Thymus (tissue), 14 donors: ENCODE measurements at places on chromosomes 7 and 10.

DNA sequence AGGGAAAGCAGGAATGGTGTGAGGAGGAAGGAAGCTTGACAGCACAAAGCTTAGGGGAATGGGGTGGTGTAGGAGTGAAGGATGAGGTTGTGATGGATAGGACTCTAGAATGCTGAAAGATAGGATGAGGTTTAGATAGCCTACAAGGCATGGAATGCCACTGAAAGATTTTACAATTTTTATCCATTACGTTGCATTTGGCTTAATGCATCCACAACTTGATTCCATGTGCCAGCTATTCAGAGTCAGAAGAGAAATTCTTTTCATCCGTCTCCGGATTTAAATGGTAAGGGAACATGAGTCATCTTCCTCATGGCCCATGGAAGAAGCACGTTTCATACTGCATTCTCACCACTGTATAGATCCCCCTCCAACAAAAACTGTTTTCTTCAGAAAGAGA lies 212.4 kb upstream of the BMPER start:
- no peaks in the 10 kb centered on the region for H3K27me3 ChIP-seq
- H3K27ac ChIP-seq = no peak overlapping the region
- H3K36me3 ChIP-seq = no peaks in the 10 kb centered on the region
- H3K4me3 ChIP-seq = no peak overlapping the region

DNA sequence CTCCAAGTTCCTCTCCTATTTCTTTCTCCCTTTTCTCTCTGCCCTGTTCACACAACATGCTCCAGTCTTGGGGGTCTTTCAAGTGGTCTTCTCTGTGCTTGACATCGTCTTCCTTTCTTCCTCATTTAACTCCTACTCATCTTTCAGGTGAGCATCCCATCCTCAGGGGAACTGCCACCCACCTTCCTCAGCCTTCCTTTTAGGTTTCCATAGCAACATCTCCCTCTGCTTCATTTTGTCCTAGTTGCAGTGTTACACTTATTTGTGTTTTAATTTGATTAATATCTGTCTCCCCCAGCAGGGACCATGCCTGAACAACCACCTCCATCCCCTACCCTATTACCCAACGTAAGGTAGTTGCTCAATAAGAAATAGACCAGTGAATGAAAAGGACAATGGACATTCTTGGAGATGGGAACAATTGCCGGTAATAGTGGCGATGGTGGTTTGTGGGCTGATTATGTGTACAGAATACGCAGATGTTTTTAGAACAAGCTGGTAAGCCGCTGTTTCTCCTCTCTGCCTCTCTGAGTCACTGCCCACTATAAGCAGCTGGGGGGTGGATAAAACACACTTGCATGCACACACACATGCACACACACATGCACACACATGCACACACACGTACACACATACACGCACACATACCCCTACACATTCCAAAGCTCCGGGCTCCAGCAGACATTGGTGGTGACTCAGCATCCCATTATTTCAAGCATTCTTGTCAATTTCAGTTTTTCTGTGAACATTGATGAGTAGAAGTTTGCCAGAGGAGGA lies 251.6 kb downstream of the GATA3 start:
- H3K27ac ChIP-seq = no peak overlapping the region
- no peak overlapping the region for H3K4me3 ChIP-seq
- H3K36me3 ChIP-seq = no peaks in the 10 kb centered on the region
- H3K4me1 ChIP-seq = peaks cover 8% of the 10 kb centered on the region

GRCh38 chr7:2687881-2688318 lies at the start of gene AMZ1:
TSS of gene AMZ1 (plus strand) at chr7:2688202. CDS start at chr7:2700452, 12,250 bp downstream.
- no peak for DNase-seq
- no peak within 1 kb of the TSS for H3K4me3 ChIP-seq
- H3K4me1 ChIP-seq = peaks cover 10% of the 10 kb centered on the region
- H3K36me3 ChIP-seq = no peaks in the 10 kb centered on the region

- no peaks in the 10 kb centered on the region for H3K4me1 ChIP-seq
- H3K27ac ChIP-seq = no peak overlapping the region
- H3K4me3 ChIP-seq = no peak overlapping the region
- H3K27me3 ChIP-seq = peaks cover 52% of the 10 kb centered on the region
- H3K36me3 ChIP-seq = no peaks in the 10 kb centered on the region
Observed at GRCh38 chr7:151178236-151178635, 8.8 kb downstream of the ASB10 start.

- no peaks in the 10 kb centered on the region for H3K36me3 ChIP-seq
- no peaks in the 10 kb centered on the region for H3K4me1 ChIP-seq
- H3K27ac ChIP-seq = no peak overlapping the region
Observed at GRCh38 chr7:28192786-28193585, 12.4 kb upstream of the JAZF1 start.

DNA sequence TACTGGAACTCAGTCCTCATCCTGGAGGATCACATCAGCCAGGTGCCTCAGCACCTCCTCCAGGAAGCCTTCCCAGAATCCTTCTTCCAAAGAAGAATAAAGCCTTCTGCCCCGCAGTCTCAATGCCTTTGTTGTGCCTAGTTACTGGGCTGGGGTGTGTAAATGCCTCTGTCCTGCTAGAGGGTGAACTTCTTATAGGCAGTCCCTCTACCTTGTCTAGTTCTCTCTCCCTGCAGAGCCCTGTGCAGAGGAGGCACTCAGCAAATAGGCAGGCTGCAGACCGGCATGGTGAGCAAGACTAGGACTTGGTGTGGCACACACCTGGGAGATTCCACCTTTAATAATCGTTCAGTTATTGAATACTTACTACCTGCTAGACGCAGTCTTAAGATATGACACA lies 104.7 kb upstream of the PCBD1 start:
- H3K36me3 ChIP-seq = no peaks in the 10 kb centered on the region
- H3K4me1 ChIP-seq = no peaks in the 10 kb centered on the region
- no peak overlapping the region for H3K27ac ChIP-seq
- H3K4me3 ChIP-seq = no peak overlapping the region
- H3K27me3 ChIP-seq = no peaks in the 10 kb centered on the region

DNA sequence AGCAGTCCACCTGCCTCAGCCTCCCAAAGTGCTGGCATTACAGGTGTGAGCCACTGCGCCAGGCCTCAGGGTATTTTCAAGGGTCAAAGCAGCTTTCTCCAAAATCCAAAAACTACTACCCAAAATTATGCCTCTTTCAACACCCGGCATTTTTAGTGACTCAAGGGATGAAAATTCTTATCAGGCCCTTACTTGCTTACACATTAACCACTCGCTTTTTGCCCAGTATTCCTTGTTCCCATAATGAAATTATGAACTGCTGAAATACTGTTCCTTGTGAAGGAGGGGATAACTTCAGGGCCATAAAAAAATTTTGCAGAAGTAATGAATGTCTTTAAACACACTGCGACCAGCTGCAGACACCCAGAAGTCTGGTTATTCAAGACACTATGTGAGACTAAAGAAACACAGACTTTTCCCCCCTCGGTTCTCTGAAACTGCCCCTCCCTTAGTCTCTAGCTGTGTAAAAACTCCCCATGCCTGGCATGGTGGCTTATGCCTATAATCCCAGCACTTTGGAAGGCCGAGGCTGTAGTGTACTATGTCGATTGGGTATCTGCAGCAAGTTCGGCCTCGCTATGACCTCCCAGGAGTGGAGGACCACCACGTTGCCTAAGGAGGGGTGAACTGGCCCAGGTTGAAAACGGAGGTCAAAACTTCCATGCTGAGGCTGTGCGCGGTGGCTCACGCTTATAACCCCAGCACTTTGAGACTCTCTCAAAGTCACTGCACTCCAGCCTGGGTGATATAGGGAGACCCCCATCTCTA lies 12.0 kb downstream of the FXYD4 start:
- H3K36me3 ChIP-seq = peaks cover 43% of the 10 kb centered on the region
- no peaks in the 10 kb centered on the region for H3K27me3 ChIP-seq
- DNase-seq = no peak
- H3K4me1 ChIP-seq = no peaks in the 10 kb centered on the region

- no peak for DNase-seq
- no peaks in the 10 kb centered on the region for H3K27me3 ChIP-seq
- no peak overlapping the region for H3K27ac ChIP-seq
- no peaks in the 10 kb centered on the region for H3K36me3 ChIP-seq
Observed at GRCh38 chr7:2804227-2804763, 39.8 kb downstream of the GNA12 start.

DNA sequence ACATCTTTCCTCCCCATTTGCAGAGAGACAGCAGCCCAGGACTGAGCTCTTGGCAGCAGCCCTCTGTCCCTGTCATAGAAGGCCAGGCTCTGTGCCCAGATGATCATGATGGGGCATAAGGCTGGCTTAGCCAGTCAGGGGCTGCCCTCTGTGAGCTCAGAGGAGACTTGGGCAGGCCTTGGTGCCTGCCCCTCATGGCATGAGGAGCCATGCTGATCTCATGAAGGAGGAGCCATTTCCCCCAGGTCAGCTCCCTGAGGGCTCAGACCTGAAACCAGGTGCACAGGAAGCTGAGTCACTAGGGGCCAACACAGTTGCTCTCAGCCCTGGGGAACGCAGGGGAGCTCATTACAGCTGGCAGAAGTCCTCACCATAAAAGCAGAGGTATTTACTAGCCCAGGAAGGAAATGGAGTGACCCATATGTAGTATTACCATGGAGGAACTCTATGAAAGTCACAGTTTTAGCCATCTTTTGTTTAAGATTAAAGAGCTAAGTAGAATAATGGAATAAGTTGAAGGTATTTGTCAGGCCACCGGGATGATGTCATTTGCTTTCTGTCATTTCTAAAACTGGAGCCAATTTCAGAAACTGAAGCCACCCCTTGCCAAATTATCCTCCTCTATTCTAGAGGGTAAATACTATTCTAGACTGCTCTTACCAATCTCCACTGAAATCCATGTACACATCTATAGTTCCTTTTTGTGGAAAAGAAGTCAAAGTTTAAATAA lies 362.4 kb upstream of the ZNF32 start:
- no peak overlapping the region for H3K27ac ChIP-seq
- no peaks in the 10 kb centered on the region for H3K4me1 ChIP-seq
- H3K4me3 ChIP-seq = no peak overlapping the region
- H3K36me3 ChIP-seq = no peaks in the 10 kb centered on the region
- DNase-seq = no peak

GRCh38 chr10:24091256-24091655 lies 117.7 kb upstream of the KIAA1217 start:
- H3K36me3 ChIP-seq = no peaks in the 10 kb centered on the region
- H3K4me3 ChIP-seq = no peak overlapping the region
- no peaks in the 10 kb centered on the region for H3K27me3 ChIP-seq
- H3K4me1 ChIP-seq = no peaks in the 10 kb centered on the region
- DNase-seq = no peak
- no peak overlapping the region for H3K27ac ChIP-seq

GRCh38 chr10:18005445-18005780 lies 53.7 kb downstream of the SLC39A12 start:
- H3K27ac ChIP-seq = no peak overlapping the region
- H3K36me3 ChIP-seq = no peaks in the 10 kb centered on the region
- H3K27me3 ChIP-seq = no peaks in the 10 kb centered on the region
- H3K4me1 ChIP-seq = no peaks in the 10 kb centered on the region
- DNase-seq = no peak

- H3K36me3 ChIP-seq = peaks cover 3% of the 10 kb centered on the region
- no peak for DNase-seq
- H3K4me1 ChIP-seq = no peaks in the 10 kb centered on the region
- no peak overlapping the region for H3K4me3 ChIP-seq
- no peak overlapping the region for H3K27ac ChIP-seq
Observed at GRCh38 chr10:120891365-120891764, 40.2 kb downstream of the WDR11 start.

GRCh38 chr7:134211817-134212216 lies 84.7 kb downstream of the LRGUK start:
- no peak overlapping the region for H3K27ac ChIP-seq
- no peak for DNase-seq
- H3K4me3 ChIP-seq = no peak overlapping the region
- H3K27me3 ChIP-seq = no peaks in the 10 kb centered on the region

DNA sequence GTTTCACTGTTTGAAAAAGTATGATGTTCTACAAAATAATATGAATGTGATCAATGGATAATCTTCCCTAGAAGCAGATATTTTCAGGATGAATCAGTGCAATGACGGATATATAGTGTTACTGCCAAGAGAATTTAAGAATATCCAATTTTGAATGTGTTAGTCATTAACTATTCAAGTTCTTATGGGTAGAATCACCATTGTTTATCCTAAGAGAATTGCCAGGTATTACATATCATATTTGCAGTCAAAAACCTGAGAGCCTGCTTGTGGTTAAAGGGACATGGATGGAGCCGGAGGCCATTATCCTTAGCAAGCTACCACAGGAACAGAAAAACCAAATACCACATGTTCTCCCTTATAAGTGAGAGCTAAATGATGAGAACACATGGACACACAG lies 26.9 kb downstream of the AHR start:
- DNase-seq = no peak
- no peaks in the 10 kb centered on the region for H3K4me1 ChIP-seq
- H3K27me3 ChIP-seq = no peaks in the 10 kb centered on the region
- no peak overlapping the region for H3K4me3 ChIP-seq
- no peaks in the 10 kb centered on the region for H3K36me3 ChIP-seq

- no peaks in the 10 kb centered on the region for H3K36me3 ChIP-seq
- H3K4me1 ChIP-seq = no peaks in the 10 kb centered on the region
- no peak overlapping the region for H3K4me3 ChIP-seq
- DNase-seq = no peak
Observed at GRCh38 chr10:114326795-114327194, 77.5 kb downstream of the AFAP1L2 start.

- no peaks in the 10 kb centered on the region for H3K4me1 ChIP-seq
- no peak overlapping the region for H3K27ac ChIP-seq
- no peak overlapping the region for H3K4me3 ChIP-seq
- no peaks in the 10 kb centered on the region for H3K36me3 ChIP-seq
- H3K27me3 ChIP-seq = no peaks in the 10 kb centered on the region
Observed at GRCh38 chr7:50588937-50589336, 23.7 kb upstream of the DDC start.

DNA sequence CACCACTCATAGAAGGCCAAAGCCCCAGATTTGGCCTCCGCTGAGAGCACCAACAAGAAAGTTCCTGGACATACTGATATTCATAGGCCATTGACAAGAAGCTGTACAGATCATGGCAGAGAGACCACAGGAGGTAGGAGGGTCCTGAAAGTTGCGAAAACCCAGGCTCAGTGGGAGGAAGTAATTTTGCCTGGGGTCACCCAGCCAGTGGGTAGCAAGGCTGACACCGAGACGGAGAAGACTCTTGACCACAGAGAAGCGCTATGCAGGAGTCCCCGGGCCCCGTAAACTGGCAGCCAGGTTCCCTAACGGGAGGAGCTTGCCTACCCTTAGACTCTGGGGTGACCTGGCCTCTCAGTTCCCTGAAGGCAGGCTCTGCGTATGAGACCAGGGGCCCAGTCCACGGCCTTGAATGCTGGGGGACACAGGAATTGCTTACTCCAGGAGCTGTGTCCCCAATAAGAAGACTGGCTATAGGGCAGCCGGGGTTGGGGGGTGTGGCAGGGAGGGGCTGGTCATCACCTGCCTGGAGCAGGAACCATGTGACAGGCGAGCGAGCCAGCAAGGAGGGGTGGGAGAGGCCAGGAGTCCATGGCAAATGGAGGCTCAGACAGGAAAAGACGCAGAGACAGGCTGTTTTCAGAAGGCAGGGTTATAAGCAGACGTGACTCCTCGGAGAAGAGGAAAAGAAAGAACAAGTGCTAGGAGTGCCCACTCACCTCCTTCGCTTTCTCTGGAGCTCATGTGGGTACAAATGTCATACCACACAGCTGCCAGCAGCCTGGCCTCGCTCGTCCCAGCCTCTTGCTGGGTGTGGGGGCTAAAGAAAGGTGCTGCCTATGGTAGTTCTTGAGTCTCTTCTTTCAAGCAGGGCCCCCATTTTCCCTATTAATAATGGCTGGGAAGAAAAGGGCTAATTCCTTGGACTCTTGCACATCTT lies 24.6 kb upstream of the NPFFR1 start:
- no peaks in the 10 kb centered on the region for H3K36me3 ChIP-seq
- no peak overlapping the region for H3K27ac ChIP-seq
- H3K4me1 ChIP-seq = no peaks in the 10 kb centered on the region
- H3K4me3 ChIP-seq = no peak overlapping the region
- no peak for DNase-seq
